ENCODE measurements at places on chromosomes 11 and 22. TPM values are rescaled to one million over a fixed set of nuclear protein-coding genes. Genes with fewer than 3 reads are reported as not detected.

The CARD18 gene
- not detected for total RNA-seq

- DNase-seq, result no peak
Measured at GRCh38 chr11:88404932-88405710, 67.6 kb upstream of the CTSC start.

DNA sequence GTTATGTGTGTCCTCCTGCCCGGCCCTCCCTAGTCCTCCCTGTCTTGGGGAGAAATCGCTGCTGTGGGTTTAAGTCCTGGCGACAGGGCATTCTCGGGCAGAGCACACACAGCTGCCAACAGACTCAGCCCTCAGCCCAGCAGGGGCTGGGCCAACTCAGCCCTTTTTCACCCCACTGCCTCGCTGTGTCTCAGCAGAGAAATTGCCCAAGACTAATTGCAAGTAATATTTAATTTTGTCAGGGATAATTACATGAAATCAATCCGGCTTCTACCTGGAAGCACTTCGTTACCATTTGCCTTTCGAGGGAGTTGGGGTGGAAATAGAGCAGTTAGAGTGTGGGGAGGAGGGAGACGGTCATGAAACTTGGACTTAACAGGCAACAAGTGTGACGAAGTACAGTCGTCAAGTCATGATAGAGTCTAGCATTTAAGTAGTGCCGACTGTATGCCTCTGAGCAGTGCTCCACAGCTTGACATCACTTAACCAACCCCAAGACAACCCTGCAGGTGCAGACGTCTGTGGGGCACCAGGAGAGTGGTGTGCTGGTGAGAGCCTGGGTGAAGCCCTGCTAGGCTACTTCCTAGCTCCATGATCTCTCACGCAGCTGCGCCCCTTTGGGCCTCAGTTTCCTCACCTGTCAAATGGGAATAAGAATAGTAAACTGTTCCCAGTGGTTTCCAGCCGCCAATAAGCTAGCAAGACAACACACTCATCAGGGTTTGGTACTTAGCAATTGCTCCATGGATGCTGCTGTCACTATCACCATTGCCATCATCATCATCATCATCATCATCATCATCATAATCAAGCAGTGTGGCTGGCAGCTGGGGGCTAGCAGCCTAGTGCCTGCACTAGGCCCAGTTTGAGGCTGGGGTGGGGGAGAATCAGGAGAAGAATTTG lies 29.2 kb downstream of the MN1 start:
- DNase-seq, result no peak

DNA sequence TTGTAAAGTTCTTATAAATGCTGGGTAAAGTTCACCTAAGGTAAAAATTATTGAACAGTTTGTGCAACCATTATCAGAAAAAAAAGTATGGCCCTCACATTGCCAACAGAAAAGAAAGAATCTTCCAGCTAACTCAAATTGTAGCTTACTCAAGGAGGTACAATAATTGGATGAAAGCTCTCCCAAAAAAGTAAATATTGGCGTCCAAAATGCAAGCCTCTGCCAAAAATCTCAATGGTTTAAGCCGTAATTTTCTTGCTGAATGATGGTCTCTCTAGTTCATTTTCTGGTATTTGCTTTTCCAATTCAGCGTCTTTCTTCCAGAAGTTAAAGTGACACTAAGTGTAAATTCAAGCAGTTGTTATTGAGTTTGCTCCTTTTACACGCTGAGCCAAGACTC lies 727.3 kb downstream of the LRRC4C start:
- no peak for DNase-seq

DNA sequence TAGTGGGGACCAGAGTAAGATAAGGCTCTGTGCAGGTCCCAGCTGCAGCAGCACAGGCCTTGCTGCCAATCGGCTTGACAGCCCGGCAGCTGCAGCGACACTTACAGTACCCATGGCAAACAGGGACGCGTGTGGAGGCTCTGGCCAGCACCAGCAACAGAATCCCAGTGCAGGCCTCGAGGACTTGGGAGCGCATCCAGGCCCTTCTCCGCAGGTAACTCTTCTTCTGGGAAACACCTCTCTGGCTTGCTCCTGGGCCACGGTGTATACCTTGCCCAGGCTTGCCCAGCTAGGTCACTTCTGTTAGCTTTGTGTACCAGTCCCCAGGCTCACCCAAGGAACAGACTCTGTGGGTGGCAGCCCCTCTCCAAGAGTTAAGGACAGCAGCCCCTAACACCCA lies 126.7 kb downstream of the CTTN start:
- DNase-seq, result no peak

DNA sequence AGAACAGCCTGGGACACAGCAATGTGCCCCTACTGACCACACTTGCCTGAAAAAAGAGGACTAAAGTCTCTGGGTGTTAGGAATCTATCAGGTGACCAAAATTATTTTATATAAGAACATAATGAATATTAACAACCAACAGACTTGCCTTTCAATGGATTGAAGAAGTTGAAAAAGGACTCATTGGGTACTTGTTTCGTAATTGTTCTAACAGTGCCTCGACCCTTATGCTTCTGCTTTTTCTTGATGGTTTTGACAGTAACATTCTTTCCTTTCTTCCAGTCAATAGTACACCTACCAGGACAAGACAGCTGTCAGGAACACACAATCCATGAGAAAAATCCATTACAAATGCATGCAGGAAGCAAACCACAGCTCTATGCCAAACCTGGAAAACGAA lies 29.0 kb upstream of the PHLDA2 start:
- DNase-seq, result no peak
